ENCODE measurements at places on chromosomes 3 and 15. TPM values are rescaled to one million over a fixed set of nuclear protein-coding genes. Genes with fewer than 3 reads are reported as not detected.

GRCh38 chr3:71069797-71070196 lies 513.7 kb downstream of the FOXP1 start:
- DNase-seq = no peak

DNA sequence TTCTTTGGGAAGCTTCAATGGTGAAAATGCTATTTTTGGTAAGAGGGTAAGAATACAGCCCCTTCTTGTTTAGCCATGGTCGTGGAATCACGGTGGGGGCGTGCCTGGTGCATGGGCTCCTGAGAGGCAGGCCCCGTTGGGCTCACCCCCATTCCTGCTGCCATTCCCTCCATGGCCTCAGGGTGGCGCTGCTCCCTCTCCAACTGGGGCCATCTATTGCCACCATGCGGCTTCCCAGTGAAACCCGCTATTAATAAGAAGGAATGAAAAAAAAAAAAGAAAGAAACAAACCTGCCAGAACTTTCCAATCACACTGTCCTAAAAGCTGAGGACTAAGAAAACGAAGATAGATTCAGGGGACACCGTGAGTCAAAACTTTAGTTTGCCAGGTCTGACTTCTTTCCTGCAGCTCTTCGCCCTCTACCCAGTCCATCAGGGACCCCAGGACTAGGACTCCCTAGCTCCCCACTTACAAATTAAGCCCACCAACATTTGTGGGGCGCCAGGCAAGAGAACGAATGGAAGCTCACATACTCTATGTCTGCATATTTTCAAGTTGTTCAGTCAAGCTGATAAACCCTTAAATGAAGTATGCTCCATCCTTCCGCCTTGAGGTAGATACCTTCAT lies 30.6 kb upstream of the ABHD2 start:
- DNase-seq = peak; percentile 86

Gene CD200
- 50.0 TPM for total RNA-seq

Gene NR1I2
- 0.83 TPM for total RNA-seq

Gene C3orf70
- 27.3 TPM for total RNA-seq

Gene TATDN2
- 30.7 TPM for total RNA-seq

Gene RHCG
- total RNA-seq = 5.1 TPM

Gene GUCA1C
- not detected for total RNA-seq

DNA sequence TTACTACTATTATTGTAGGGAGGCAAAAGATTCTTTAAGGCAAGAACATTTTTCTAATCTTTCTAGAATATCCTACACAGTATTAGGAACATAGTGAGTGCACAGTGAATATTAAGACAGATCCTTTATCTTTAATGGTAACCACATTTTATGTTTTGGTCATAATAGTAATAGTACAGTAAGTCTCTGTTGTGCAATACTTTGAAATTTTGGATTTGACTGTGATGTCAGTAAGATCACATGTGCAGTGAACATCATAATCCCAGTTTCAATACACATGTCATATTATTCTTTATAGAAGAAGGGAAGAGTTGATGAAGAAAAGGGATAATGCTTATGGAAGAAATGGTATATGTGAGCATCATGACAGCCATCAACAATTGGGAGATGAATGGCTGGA lies 10.7 kb downstream of the STT3B start:
- DNase-seq = no peak

DNA sequence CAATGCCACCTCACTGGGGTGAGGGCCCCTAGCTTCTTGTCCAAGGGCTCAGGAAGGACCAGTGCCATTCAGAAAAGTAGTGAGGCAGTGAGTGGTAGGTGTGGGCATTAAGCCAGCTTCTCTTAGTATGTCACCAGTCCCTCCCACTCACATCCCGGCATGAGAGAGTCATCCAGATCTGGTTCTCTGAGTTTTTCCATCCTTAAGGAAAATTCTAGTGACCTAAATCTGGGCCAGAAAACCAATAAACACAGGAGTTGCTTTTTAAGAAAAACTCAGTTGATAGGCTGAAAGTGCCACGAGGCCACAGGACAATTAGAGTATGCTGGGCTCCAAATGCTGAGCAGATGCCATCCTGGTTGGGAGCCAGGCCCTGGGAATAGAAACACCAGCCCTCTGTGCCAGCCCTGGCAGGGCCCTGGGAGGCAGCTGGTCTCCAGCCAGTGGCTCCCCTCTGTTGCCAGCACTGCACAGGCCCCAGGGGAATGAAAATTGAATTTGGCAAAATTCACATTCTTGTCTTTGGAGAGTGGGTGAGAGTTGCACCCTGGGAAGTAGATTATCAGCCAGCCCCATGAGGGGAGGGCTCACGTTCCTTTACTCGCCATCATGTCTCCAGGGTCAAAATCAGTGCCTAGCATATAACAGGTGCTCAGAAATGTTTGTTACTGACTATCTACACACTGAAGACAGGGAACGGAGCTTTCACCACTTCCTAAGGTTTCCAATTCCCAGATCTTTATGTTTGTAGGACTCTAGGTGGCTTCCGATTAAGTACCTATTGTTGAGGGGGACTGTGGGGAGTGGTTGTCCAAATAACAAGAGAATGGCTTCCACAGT lies 52.8 kb downstream of the FAM43A start:
- peak; percentile 85 for DNase-seq

DNA sequence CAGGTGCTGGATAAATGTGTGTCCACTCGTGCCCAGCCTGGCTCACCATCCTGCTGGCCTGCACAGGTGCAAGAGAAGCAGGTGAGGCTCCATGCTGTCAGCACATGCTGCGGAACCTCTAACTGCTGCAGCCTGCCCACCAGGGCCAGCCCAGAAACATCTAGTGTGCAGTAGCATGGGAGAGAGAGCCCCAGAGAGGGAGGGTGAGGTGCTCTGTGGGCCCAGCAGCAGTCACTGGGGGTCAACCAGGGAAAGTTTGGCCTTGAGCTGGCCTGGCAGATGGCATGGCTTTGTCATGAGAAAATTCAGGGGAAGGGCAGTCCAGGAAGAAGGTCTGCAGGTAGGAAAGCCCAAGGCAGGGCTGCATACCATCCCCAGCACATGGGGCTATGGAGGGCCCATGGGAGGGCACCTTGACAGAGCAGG lies 18.2 kb upstream of the PRR23E start:
- no peak for DNase-seq

Gene LRRFIP2
- 94.2 TPM for total RNA-seq

DNA sequence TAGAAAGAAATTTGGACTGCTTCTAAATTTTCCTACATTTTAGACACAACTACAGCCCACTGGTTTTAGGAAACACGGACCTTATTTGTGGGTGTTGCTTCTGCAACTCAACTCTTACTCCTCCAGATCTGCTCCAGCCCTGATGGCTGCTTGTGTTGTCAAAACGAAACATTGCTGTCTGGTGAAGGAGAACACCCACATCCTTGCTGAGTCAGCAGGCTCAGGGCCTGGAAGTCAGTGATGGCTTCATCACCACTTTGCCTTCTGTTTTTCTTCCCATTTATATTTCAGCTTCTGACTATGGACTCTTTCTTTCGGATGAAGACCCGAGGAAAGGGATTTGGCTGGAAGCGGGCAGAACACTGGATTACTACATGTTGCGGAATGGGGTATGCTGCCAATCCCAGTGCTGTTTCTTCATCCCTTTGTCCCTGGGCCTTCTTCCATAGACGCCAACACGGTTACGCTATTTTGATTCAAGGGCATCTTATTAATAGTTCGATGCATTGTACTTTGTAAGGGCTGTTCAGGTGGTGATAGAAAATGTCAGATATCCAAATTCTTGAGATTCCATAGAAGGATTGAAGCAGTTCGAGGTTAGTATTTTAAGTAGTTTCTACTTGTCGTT lies 392.6 kb upstream of the TPM1 start:
- DNase-seq = peak; percentile 57

DNA sequence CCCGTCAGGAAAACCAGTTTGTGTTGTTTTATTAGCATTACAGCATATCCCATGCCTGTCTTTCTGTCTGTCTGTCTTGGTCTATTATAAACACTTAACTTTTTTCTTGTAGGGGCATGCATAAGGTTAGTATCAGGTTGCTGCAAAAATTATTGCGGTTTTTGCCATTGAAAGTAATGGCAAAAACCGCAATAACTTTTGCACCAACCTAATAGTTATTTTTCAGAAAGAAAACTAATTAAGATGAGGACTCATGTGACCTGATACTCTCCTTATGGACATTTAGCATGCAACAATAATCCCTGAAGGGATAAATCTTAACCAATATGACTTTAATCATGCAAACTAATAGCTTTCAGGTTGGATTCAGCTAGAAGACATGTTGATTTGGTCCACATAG lies 326.7 kb upstream of the SUCLG2 start:
- DNase-seq = no peak

Gene MYO5C
- 14.1 TPM for total RNA-seq

Gene DMXL2
- total RNA-seq = 77.2 TPM

- DNase-seq = no peak
These were observed 753.9 kb downstream of the TUSC7 start for GRCh38 chr3:117463276-117464115.

Gene SMARCC1
- 66.9 TPM for total RNA-seq

Gene SPINK8
- total RNA-seq = not detected

DNA sequence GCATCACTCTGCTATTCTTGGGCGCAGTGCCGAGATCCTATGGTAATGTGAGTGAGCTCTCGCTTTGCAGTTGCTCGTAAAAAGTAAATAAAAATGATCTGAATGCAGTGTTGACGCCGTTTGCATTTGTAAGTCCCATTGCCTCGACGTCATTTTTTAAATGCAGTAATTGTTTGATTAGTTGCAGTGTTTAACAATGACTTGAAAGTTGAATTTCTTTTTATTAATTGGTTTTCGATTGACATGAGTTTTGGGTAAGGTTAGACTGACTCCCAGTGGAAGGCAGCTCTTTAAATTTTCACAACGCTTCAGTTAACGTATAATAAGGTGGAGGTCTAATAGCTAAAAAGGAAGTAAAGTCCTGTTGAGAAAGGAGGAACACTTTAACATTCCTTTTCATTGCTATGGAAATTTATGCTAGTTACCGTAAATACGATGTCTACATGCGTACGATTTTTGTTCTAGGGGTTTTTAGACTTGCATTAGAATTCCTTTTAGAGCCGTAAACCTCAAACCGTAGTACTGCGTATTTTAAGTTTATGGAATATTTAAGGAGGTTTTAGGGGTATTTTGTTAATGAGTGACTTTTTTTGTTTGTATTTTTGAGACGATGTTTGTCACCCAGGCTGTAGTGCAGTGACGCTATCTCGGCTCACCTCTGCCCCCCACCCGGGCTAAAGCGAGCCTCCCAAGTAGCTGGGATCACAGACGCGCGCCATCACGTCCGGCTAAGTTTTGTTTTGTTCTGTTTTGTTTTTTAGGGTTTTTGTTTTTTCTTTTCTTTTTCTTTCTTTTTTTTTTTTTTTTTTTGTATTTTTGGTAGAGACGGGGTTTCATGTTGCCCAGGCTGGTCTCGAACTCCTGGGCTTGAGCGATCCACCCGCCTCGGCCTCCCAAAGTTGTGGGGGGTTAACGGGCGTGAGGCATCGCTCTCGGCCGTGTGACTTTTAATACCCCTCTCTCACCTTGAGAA lies 1.4 kb downstream of the MORF4L1 start:
- no peak for DNase-seq

DNA sequence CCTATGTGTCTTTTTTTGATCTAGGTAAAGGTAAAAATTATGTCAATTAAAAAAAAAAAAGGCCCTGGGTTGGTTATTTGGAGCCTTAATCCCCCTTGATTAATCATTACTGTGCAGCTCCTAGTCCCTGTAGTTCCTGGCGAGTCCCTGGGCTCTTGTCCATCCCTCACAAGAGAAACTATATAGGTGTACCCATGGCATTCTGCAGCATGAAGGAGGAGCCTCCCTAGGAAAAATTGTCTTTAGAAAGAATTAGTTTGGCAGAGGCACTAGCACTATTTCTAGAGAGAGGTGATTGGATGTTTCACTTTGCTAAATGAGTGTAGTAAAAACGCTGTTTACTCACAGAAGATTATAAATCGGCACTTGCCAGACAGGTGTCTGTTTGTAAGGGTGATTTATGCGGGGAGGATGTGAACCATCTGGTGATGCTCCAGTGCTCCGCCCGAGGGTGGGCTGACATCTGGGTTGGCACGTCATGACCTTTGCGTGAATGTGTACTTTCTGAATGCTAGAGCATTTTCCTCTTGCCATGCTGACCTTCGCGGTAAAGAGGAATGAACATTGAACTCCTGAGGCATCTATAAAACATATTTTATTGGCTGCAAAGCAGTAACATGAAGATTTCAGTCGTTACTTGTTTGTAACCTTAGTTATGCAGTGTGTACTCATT lies 12.6 kb downstream of the PLCL2 start:
- no peak for DNase-seq

Gene SH3GL3
- total RNA-seq = 90.4 TPM

DNA sequence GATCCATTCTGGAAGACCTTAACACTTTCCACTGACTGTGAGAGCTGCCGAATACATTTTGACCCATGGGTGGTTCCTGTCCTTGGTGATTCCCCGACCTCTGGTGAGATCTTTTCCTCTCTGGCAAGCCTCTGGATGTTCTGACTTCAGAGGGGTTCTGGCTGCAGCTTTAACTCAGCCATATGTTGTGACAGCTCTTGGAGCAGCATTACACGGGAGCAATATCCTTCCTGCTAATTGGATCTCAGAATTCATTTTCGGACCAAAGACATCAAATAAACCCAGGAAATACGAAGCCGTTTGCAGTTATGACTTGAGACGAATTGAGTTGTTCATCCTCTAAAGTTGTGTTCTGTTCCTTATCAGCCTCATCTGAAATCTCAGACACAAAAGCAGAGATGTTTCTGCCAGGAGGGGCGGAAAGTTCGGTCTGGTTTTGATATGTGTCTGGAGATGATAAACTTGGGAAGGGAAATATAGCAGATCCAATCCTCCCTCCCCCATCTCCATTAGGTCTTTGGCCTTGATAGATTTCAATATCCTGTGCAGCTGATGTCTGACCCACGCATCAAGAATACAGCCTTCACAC lies 10.0 kb downstream of the TMEM158 start:
- no peak for DNase-seq

GRCh38 chr3:50275996-50276761 lies 2.7 kb upstream of the LSMEM2 start:
- no peak for DNase-seq

Gene MRPS22
- total RNA-seq = 43.4 TPM

Gene PAQR5
- total RNA-seq = 5.4 TPM

GRCh38 chr3:105781871-105782270 lies 86.9 kb downstream of the CBLB start:
- DNase-seq = no peak

DNA sequence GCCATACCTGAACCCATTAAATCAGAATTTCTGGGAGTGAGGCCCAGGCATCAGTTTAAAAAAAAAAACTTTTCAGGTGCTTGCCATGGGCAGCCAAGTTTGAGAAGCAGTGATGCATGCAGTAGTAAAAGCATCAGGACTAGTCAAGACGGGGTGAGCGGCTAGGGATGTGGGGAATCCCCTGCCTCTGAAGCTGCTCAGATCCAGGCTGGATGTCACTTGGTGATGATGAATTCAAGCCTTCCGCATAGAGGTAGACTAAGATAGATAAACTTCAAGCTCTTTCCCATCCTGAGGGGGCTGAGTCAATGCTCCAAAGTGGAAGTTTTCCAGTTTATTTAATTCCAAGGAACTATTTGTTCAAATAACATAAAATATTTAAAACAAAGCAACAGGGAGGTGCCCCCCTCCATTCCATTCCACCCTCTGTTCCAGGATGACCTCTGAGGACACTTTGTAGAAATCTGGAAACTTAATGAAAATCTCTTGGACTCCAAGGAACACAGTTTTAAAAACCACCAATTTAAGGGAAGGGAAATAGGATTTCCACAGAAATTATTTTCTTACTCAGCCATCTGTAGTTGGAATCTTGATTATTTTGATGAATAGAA lies 100.4 kb upstream of the NR2E3 start:
- no peak for DNase-seq

GRCh38 chr3:43858294-43858701 lies 167.6 kb downstream of the ABHD5 start:
- no peak for DNase-seq

Data from dorsolateral prefrontal cortex (tissue), 122 donors.